ENCODE measurements at places on chromosomes 5 and 9.

DNA sequence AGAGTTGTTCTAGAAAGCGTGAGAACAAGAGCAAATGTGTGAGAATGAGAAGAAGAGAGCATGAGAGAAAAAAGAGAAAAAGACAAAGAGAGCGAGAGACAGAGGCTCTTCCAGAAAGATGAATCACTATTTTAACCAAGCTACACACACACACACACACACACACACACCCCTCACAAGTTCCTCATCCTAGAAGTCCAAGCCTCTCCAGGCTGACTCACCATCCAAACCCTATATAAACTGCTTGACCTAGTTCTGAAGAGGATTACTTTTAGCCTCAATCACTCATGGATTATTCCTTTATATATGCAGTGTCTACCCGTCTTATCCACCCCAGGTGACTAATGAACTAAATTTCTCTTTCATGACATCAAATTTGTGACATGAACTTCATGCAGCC, 37.6 kb downstream of the C9orf57 start:
- peak; percentile 75 for DNase-seq

DNA sequence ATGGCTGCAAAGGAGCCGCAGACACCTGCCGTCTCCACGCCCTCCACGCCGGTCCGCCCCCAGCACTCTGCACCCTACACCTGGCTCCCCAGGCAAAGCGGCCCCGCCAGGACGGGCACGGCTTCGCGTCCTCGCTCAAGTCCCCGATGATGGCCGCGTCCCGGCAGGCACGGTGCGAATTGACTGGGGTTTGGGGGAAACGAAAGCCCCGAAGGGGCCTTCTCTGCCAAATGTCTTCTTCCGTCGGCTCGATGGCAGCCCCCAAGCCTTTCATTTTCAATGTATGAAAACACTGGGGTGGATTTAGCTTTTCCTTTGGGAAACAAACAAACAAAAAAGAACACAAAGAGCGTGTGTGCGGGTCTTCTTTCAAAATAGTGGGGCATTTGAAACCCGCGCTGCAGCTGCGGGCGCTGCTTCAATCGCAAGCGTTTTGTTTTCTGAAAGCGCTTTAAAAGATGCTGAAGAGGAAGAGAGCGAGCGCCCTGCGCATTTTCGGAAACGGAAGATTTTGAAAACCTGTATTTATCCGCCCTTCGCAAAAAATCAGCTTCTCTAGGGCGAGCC, 160.0 kb downstream of the RMI1 start:
- peak; percentile 14 for DNase-seq

DNA sequence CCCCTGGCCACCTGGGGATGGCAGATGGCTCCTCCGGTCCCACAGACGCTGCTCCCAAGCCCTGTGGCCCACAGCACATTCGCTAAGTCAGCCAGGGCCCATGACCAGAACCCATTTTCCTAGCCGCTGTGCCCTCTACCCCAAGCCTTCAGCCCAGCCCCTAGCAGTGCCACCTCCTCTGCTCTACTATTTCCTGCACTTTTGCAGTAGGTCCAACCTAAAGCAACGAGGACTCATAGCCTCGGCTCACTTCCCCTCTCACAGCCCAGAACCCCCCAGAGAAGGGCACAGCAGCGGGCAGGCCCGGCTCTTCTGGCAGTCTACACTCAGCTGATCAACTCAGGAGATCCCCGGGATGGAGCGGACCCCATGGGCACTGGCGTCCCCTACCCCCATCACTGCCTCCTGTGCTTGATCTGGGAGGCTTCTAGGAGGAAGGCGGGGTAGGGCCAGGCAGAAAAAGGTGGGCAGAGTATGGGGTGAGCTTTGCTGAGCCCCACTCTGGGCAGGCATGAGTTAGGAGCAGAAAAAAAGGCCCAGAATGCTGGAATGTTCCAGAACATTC, 111.2 kb downstream of the ZNF354C start:
- DNase-seq: no peak

DNA sequence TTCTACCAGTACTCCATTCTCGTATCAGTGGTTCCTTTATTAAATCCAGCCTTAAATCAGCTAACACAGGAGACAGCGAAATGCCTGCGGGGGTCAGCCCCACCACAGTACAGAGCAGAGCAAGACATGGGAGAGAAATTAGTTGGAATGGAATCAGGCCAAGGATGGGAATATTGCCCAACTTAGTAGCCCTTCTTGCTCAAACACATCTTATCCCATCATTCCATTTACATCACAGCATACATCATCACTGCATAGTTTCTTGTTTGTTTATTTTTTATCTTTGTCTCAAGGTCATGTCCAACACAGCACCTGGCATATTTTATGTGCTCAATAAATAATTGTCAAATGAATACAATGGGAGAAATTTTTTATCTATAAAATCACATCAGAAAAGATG, 34.3 kb upstream of the DAB2 start:
- no peak for DNase-seq
